ENCODE measurements at places on chromosomes 5 and 9.

GRCh38 chr5:100691548-100691947, 156.4 kb downstream of the FAM174A start:
- no peak for DNase-seq

DNA sequence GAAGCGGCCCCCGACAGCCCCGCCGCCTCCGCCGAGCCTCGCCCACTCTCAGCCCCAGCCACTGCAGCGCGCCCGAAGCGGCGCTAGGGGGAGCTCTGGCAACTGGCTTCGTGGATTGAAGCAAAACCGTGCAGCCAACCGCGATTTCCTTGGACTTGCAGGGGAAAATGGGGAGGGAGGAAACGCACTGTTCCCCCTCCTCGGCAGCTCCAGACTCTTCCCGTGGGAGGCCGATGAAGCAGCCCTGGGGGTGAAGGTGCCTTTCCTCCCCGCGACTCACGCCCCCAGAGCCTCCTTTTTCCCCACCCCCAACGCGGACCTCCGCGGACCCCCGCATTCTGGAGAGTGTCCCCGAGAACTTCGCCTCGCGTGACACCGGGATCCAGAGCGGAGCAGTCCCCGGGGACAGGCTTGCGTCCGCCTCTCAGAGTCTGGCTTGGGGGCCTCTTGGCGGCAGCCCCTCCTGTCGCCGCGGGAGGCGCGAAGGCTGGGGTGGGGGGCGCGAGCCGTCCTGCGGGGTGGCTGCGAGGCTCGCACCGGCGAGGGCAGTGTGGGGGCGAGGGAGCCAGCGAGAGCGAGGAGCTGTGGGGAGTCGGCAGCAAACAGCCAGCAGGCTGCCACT, 3.8 kb downstream of the IER5L start:
- DNase-seq, result peak; percentile 79

- DNase-seq, result no peak
These were observed 34.4 kb upstream of the MRPS30 start for GRCh38 chr5:44774279-44774880.

DNA sequence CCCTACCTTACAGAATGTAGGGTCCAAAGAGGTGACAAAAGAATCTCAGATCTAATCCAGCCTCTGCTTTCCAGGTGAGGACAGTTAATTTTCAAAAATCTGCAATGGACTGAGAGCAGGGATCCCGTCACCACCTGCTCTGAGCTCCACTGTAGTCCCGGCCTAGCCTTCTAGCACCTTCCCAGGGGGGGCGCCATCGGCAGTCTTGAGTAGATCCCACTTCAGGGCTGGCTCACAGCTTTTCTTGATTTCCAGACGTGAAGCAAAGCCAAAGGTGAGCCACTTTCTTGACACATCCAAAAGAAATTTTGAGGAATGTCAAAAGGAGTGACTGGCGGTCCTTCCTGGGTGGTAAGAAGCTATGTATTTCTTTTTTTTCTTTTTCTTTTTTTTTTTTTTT, 114.1 kb downstream of the SYK start:
- peak; percentile 24 for DNase-seq

- no peak for DNase-seq
These were observed 730.6 kb upstream of the ZNF608 start for GRCh38 chr5:125476901-125477585.

DNA sequence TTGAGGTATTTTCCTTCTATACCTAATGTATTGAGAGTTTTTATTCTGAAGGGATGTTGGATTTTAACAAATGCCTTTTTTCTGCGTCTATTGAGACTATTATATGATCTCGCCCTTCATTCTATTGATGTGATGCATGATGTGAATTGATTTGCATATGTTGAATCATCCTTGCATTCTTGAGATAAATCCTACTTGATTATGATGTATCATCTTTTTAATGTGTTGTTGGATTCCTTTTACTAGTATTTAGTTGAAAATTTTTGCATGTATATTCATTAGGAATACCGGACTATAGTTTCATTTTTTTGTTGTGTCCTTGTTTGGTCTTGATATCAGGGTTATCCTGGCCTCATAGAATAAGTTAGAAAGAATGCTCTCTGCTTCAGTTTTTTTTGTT, 169.7 kb downstream of the NPR3 start:
- no peak for DNase-seq

GRCh38 chr9:100619665-100620064, 41.8 kb downstream of the CAVIN4 start:
- no peak for DNase-seq

DNA sequence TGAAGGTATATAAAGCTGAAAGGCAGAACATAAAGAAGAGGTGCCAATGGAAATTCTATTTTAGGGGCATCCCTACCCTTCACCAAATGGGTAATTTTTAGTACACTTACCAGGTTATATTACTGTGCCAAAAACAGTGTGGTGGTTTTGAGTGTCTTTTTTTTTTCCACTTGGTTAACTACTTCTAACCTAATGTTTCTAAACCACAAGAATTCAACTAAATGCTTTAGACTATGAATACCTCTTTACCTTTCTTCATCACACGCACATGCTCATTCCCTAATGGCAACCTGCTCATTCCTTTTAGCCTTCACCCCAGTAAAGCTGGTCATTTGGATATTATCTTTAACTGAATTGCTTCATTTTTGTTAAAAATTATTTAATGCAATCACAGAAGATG, 215.6 kb downstream of the PIK3R1 start:
- no peak for DNase-seq

- no peak for DNase-seq
These were observed 11.1 kb upstream of the RXRA start for GRCh38 chr9:134314950-134315715.

All from NCI-H510A (cell line).